ENCODE measurements at places on chromosomes 4 and X.

DNA sequence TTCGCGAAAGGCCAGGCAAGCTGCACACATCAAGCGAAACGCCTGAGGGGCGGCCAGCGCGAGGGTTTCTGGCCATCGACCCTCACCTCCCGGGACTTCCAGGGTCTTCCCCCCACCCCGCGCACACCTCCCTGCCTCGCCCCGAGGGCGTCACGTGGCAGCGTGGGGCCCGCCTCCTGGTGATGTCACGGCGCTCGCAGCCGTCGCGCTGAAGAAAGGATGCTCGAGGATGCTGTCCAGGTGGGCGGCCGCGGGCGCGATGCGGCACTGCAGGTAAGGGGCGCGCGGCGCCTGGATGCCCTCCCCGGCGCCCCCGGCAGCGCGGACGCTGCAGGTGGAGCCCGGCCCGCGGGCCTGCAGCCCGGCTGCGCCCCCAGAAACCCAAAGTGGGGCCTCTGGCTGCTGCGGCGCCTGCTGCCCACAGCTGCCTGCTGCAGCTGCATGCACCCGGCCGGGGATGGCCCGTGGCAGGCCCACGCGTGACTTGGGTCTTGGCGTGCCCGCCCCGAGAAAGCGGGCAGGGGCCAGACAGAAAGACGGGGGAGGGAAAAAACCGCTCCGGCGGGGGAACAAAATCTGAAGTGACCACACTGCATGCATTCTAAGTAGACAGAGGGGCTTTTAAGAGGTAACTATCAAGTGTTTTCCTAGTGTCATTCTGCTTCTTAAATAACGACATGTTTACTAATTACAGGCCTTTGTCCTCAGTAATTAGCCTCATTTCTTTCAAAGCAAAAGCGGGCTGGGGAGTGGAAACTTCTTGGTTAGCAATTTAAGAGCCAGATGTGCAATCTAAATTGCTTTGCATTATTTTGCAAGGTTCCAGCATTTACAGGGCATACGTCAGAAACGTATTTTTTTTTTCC, 1.7 kb downstream of the CLCN4 start:
- no peak for DNase-seq

- DNase-seq = no peak
Measured at GRCh38 chr4:188332265-188332664, 193.0 kb downstream of the TRIML1 start.

DNA sequence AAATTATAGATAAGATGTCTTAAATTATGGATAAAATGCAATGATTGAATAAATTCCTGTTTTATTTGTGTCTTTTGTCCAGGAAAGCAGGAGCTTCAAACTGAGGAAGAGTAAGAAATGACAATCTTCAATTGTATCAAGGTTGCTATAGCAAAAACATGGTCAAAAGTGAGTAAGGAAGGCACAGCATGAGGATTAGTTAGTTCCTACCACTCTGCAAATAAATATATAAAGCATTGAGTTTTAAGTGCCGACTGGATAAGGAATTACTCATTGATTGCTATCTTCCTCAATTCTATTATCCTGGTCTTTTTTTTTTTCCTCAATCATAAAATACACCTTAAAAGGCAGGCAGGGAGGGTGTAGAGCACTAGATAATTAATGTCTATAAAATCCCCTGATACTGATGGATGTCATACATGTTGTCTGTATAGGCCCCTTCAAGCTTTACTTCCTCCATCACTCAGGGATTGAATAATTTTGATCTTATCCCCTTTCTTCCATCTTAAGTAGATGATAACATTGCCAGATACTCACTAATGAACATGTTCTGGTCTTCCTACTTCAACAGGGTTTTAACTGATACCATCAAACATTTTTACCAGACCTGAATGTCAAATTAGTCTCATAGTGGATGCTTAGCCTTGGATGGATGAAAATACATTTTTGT, 86.6 kb downstream of the MID1 start:
- DNase-seq = no peak

GRCh38 chr4:54658252-54659093, 716 bp downstream of the KIT start:
- DNase-seq = no peak

- no peak for DNase-seq
Measured at GRCh38 chrX:107429090-107429489, 20.4 kb upstream of the FRMPD3 start.

DNA sequence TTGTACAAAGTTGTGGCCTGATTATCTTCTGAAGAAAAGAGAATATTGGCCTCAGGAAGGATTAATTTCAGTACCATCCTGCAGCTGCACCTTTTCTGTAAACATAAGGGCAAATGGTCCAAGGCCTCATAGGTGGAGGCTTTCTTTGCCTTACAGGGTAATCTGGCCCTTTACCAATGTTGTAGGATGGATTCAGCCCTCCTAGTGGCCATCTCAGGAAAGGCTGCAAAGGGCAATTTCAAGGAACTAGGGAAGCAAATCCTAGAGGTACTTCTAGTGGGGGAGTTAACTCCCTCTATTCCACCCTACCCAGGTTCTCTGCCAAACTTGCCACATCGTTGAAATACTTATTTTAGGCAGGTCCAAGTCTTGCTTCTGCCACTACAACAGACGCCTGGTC, 57.6 kb downstream of the UGT2B11 start:
- DNase-seq = no peak

GRCh38 chr4:178086320-178086719, 644.1 kb upstream of the AGA start:
- no peak for DNase-seq

GRCh38 chrX:78123190-78123589, 16.3 kb downstream of the TAF9B start:
- no peak for DNase-seq

GRCh38 chr4:13590766-13591165, 36.8 kb downstream of the BOD1L1 start:
- DNase-seq = no peak

DNA sequence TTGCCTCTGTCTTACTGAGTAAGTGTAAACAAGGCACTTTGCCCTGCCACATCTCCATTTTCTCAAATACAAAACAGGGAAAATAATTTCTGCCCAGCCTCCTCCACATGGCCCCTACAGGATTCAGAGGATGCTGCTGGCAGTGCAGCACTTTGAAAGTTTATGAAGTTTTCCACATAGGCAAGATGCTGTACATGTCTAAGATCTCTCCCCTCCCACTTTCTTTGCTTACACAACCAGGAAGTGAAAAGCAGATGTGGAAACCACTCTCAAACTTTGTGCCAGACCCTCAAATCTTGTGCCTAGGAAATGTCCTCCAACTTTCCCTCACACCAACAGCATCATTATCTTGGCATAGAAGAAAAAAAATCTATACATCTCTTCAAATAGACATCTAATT, 257.0 kb upstream of the LDB2 start:
- no peak for DNase-seq

DNA sequence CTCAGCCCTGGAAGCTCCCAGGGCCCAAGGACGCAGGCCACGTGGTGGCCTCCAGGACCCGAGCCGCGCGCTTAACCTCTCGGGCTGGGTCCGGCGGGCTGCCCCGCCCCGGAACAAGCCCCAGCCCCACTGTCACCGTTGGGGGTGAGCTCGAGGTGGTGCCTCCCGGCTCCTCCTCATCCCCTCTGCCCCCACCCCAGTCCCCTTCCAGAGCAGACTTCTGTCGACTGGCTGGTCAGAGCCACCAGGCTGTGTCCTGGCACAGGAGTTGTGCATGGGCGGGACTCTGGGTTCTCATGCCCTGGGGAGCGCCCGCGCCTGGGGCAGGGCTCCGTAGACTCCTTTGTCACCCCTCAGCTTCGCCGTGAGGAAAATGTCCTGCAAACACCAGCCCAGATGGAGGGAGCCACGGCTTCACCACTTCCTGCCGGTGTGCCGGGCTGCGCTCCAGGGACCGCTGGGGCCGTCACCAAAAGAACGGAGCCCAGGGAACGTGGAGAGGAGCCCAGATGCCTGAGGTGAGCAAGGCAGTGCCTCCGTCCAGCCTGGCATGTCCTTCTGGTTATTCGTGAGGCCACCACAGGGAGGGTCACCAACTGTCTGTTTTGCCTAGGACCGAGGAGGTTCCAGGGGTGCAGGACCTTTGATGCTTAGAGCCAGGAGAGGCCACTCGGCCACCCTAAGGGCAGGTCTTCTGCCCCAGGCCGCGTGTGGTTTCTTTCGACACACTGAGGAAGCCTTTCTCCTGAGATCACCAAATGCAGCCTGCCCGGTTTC, 7.1 kb upstream of the RGS12 start:
- DNase-seq = no peak

DNA sequence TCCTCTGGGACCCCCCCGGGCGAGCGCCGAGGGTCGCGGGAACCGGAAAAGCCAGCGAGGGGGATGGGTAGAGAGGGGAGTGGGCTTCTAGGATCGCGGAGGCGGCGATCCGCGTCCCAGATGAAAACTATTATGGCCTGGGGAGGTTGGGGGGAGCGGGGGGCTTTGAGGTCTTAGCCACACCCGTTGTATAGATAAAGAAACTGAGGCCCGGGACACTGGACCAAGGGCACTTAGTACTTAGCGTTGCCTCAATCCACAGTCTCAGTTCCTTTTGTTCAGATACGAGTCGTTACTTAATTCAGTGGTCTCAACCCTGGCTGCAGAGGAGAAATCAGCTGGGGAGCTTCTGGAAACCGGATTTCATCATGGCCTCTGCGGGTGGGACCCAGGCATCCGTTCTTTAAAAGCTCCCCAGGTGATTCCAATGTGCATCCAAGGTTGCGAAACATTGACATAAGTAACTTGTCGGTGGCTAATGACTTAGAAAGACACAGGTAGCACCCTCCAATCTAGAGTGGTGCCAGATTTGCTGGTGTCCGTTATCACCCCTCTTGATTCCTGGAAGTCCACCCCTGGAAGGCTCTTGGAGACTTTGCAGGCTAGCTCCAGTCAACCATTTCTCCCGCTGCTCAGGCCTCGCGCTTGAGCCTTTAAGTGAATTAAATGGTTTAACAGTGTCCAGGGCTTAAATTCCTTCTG, 90.7 kb downstream of the GEMIN8 start:
- DNase-seq = no peak
